ENCODE measurements at places on chromosomes 4 and X.

GRCh38 chr4:134327274-134328122 is 125.9 kb upstream of the PABPC4L start:
- DNase-seq = no peak

DNA sequence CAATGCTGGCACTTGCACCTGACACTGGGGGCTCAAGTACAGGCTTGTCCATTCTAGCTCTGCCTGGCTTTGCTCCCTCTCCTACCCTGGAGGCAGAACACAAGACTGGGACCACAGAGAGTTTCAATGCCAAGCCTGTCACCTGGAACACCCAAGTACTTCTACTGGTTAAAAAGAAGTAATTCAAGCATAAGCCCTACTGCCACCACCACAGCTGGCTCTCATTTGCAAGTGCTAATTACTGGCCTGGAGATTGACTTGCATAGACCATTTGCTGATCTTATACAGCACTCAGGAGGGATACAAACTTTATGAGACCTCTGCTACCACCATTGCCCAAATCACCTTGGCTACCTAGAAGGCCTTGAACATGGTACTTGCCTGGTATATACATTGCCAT is 1550.9 kb downstream of the C4orf33 start:
- DNase-seq = no peak

- DNase-seq = no peak
Measured at GRCh38 chrX:14936561-14936960, 63.3 kb downstream of the MOSPD2 start.

DNA sequence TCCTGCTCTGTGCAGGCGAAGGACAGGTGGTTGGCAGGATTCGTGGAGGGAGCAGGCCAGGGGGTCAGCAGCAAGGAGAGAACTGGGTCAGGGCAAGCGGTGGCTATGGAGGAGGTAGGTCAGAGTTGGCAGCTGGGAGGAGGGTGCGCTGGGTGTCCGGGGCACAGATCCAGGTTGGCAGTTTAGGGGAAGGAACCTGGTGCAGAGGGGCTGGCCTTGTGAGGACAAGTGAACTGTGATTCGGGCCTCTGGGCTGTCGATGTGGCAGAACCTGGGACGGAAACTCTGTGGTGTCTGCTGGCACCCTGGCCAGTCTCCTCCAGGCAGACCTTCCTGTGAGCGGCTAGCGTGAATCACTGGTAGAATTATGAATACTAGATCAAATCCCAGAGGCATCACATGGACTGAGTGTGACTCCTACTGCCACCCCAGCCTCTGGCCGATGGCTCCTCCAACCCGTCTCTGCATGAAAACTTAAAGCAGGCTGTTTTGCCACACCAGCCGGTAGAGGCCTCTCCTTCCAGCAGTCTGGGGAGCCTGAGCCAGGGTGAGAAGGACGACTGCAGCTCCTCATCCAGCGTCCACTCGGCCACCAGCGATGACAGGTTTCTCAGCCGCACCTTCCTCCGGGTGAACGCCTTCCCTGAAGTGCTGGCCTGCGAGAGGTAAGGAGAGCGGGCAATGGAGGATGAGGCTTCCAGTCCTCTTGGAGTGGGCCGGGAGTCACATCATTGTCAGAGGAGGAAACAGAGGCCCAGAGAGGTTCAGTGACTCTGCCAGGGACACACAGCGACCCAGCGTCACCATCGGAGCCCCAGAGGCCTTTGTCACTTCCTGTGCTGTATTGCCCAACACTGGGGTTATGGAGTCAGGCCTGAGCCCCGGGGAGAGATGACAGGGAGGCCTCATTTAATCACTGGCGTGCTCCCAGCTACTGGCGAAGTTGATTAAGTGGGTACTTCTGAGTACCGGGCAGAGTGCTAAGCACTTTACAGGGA is 20.3 kb downstream of the EVC start:
- DNase-seq = no peak

DNA sequence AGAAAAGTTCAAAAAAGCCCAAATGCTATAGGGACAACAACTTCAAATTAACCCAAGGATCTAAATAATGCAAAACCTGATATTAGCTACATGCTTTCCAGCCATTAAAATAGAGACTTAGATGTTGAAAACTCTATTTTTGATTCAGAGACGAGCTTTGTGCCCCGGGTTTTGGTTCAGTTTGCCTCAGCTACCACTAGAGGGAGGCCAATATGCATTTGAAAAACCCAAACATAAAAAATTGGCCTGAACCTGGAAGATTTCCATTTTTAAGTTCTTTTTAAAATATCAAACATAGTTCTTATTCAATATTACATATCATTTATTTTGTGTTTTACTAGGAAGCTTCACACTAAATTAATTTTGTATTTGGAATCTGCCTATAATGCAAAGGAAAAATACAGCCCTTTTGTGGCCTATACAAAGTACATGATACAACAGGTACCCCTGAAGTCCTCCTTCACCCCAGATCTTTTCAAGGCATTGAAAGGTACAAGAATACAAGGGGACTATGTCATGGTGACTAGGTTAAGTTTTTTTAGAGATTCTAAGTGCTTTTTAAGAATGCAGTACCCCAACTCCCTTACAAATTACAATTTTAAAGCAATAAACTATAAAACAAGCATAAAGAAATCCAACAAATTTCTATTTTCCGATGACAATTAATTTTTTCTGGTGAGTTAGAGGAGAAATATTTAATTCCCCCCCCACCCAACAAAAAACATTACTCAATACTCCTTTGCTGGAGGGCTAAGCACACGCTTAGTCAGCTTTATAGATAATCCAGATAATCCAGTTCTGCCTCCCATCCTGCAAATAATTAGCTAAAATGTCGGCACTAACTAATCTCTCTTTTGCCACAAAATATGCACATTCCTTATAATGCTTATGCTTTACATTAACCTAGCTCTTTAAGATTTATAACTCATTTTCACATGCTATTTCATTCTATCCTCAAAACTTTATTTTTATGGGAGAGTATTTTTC is 97.7 kb upstream of the PTPN13 start:
- DNase-seq = peak; percentile 4

- peak; percentile 19 for DNase-seq
Measured at GRCh38 chrX:56232221-56233082, at the start of gene KLF8. Gene KLF8 (plus strand): TSS chrX:56232356. CDS start chrX:56233335, 979 bp downstream.

GRCh38 chr4:38621028-38621684 is 42.8 kb upstream of the KLF3 start:
- DNase-seq = no peak

Measured in activated T-cell treated with anti-CD3 and anti-CD28 coated beads for 48 hours (primary cell).